GM12878 (cell line): ENCODE measurements at places on chromosomes 2 and 18. TPM values are rescaled to one million over a fixed set of nuclear protein-coding genes. Genes with fewer than 3 reads are reported as not detected.

Gene LHCGR
- 0.11 TPM in 1 of 2 replicates, not detected in the other for total RNA-seq

DNA sequence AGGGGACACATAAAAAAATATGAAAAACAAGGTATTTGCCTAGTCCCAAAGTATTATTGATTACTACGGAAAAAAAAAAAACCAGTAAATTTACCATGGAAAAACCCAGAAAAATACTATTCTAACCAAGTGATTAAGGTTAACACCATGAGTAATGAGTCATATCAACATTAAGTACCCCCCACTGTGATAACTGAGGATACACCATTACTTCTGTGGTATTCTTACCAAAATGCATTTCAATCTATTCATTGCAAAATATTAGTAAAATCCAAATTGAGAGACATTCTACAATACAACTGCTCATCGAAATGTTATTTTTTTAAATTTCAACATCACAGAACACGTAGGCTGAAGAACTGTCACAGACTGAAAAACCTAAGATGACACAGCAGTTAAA lies 669.8 kb downstream of the ZEB2 start:
- H3K4me1 ChIP-seq, result no peaks in the 10 kb centered on the region
- DNase-seq, result no peak
- H3K27me3 ChIP-seq, result no peaks in the 10 kb centered on the region; the same call in none of the 2 replicates

Gene FSIP2
- total RNA-seq, result 0.36 and 0.48 TPM in 2 replicates

DNA sequence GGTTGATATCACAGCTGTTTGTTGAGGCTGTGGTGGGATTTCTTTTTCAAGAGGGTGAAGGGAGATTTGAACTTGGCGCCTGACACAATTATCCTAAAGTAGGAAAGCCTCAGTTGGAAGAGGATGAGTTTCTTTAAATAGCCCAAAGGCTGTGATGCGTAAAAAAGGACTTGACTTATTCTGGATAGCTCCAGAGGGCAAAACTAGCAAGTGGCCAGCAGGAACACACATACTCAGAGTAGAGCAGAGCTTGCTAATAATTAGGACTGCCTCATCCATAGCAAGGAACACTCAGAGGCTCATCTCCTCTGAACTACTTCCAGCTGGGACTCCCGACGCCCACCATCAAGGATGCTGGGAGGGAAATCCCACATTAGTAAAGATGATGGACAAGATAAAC lies 74.0 kb downstream of the AFF3 start:
- no peaks in the 10 kb centered on the region for H3K27me3 ChIP-seq
- H3K4me3 ChIP-seq, result no peak overlapping the region
- H3K36me3 ChIP-seq, result no peaks in the 10 kb centered on the region
- no peak overlapping the region for H3K27ac ChIP-seq
